ENCODE measurements at places on chromosomes 1 and 21.

- DNase-seq, result no peak
Measured at GRCh38 chr1:35932158-35932636, 1.3 kb downstream of the AGO3 start.

- DNase-seq, result no peak
Measured at GRCh38 chr1:183673605-183674323, 20.6 kb upstream of the APOBEC4 start.

DNA sequence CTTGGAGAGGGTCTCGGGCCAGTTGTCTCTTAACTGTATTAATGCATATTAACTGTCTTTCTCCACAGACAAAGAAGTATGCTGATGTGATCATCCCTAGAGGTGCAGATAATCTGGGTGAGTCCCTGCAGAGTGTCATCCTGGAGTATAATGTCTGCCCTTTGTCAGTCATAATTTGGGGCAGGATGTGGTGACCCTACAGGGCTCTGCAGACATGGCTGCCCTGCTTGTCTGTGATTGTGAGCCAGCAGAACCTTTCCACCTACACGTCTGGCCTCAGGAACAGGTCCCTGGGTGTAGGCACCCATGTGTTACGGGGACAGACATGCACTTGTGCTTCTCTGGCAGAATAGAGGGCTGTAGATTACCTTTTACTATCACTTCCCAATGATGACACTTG lies 78.4 kb downstream of the UCK2 start:
- DNase-seq, result no peak

- DNase-seq, result peak; percentile 29
Measured at GRCh38 chr1:231748760-231749415, 122.3 kb downstream of the DISC1 start.

DNA sequence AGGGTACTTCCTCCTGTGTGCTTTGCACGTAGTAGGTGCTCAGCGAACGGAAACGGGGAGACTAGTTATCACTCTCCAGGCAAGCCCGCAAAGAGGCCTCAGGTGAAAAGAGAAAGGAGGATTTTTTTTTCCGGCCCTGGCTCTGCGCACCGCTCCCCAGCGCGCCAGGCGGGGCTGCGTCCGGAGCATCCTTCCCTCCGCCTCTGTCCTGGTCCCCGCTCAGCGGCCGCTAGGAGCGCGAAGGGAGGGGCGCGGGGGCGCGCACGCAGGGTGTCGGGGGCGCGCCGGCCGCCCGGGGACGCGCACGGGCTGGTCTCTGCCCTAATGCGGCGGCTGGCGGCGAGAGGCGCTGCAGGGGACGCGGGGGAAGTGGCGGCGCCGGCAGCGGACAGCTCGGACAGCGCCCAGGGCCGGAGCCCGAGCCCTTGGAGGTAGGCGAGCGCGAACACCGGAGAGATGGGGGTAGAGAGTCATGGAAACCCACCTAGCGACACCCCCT lies 42.3 kb upstream of the NFASC start:
- peak; percentile 88 for DNase-seq

GRCh38 chr1:77910116-77910515 lies 21.7 kb downstream of the NEXN start:
- no peak for DNase-seq

GRCh38 chr1:172394811-172395210 lies 25.7 kb upstream of the C1orf105 start:
- no peak for DNase-seq

GRCh38 chr21:31895077-31895835 lies 22.4 kb downstream of the HUNK start:
- DNase-seq, result no peak

DNA sequence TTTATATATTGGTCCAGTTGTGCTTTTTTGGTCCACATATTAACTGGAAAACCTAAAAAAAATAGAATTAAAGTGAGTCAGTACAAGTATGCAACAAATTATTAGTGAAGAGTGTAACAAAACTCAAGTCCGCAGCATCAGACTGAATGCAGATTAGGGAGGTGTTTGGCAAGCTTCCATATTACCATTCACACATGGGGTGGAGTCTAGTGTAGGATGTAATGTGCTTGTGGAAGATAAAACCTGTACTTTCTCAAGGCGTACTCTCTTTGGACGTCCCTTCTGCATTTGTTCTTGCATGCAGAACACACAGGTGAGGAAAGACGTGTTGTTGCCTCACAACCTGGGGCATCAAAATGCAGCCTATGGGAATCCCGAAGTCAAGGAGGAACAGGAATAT lies 668.7 kb downstream of the MRPL39 start:
- DNase-seq, result no peak

DNA sequence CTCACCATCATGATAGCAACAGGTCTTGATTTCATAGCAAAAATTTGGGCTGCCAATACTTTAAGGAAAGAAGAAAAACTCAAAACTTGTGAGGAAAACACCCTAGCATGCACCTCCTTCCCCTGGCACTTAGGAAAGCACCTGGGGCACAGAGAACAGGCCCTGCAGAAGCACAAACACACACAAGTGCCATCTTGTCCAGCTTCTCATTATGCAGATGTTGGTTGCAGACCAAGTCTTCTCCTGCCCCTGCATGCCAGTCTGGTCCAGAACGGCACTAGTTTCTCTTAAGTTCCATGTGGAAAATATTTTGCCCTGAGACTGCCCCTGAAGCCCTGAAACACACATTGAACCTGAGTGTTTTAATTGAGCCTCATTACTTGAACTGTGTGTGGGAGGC lies 6.3 kb upstream of the ETV3 start:
- DNase-seq, result no peak

DNA sequence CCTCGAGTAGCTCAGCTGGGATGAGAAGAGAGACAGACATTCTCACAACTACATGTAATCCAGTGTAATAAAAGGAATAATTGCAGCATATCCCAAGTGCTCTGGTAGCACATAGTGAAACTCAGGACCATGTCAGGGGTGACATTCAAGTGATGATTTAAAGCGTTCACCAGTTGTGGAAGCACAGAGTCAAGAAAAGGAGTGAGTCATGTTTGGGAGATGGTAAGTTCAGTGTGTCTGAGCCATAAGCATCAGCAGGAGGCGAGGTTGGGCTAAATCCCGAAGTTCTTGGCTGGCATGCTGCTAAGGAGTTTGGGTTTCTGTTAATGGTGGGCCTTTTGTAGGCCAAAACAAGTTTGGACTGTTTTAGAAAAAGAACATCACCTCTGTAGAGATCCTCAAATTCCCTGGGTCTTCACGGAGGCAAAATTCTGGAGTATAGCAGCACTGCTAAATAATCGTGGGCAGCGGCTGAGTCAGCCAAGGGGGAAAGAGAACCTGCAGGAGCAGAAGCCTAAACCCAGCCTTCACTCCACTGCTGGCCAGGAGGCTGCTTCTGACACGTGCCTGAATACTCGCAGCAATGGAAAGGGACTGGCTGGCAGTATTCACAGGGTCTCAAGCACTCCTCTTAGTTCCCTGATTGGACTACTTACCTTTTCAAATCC lies 7.2 kb upstream of the NHLH1 start:
- DNase-seq, result no peak

- no peak for DNase-seq
Measured at GRCh38 chr1:183694755-183695154, 41.6 kb upstream of the APOBEC4 start.

DNA sequence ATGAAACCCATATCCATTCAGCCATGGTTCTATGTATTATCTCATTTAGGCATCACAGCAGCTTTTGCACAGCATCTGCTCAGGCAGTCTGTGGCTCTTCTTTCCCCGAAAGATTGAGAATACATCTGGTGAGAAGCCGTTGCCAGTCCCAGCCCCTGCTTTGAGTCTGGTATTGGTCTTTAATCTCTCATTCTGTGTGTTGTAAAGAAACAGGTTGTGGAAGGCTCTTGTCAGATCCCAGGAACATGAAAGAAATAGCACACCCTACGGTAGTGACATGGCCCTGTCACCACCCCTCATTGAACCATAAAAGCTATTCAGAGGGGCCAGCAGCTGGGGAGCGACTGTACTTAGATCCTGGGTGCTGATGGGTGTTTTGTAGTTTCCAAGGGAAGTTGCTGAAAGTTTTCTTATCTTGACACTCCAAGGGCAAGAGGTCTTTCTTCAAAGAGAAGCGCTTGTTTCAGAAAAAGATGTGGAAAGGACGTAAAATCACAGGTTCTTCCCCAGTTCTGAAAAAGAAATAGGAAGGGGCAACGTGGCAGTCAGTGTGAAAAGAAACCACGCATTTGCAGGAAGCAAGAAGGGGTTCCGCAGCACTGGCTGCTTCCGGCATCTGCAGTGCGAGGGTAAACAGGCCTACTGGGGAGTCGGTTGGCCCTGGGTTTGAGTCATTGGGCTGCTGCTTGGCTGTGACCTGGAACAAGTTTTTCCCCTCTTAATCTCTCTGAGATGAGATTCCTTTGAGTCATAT lies 145.0 kb downstream of the DHRS3 start:
- DNase-seq, result no peak

DNA sequence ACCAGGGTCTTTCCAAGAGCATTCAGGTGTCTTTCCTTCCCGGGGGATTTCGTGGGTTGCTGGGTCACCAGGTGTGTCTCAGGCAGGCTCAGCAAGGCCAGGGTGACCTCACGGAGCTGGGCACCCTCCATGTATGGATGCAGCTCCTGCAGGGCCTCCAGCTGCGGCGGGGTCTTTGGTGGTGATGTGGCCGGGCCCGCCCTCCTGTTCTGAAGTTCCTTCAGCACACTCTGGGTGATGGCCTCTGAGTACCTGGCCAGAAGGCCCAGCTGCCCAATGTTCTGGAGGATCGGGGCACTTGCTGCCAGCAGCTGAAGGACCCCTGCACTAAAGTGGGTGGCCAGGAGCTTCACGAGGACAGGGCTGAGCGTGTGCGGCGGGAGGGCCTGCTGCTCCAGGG lies 45.5 kb downstream of the URB1 start:
- DNase-seq, result no peak

GRCh38 chr1:6690186-6690585 lies 11.4 kb downstream of the DNAJC11 start:
- no peak for DNase-seq

- no peak for DNase-seq
Measured at GRCh38 chr1:209040351-209040750, 543.2 kb upstream of the CAMK1G start.

GRCh38 chr1:4736254-4736653 lies 81.8 kb downstream of the AJAP1 start:
- no peak for DNase-seq

- no peak for DNase-seq
Measured at GRCh38 chr1:54461731-54462596, 55.8 kb upstream of the SSBP3 start.

DNA sequence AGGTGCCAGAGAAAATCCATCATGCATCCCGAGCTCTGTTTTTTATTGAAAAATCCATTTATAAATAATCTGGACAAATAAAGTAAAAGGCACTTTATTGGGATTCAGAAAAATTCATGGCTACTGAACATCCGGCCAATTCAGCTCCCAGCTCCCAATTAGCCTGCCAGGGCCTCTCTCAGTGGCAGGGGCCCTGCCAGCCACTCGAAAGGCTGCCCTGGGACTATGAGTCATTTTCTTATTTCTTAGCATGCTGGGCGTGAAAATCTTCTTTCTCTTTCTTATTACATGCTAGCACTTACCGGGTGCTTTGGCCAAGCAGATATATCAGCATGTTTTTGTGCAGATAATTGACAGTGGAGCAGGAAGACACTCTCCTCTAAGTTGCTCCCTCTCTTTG lies 283.3 kb downstream of the CAMTA1 start:
- DNase-seq, result no peak

GRCh38 chr1:195591917-195592672 lies 1016.1 kb downstream of the KCNT2 start:
- no peak for DNase-seq

- no peak for DNase-seq
Measured at GRCh38 chr1:78146205-78146771, 100.5 kb downstream of the GIPC2 start.

DNA sequence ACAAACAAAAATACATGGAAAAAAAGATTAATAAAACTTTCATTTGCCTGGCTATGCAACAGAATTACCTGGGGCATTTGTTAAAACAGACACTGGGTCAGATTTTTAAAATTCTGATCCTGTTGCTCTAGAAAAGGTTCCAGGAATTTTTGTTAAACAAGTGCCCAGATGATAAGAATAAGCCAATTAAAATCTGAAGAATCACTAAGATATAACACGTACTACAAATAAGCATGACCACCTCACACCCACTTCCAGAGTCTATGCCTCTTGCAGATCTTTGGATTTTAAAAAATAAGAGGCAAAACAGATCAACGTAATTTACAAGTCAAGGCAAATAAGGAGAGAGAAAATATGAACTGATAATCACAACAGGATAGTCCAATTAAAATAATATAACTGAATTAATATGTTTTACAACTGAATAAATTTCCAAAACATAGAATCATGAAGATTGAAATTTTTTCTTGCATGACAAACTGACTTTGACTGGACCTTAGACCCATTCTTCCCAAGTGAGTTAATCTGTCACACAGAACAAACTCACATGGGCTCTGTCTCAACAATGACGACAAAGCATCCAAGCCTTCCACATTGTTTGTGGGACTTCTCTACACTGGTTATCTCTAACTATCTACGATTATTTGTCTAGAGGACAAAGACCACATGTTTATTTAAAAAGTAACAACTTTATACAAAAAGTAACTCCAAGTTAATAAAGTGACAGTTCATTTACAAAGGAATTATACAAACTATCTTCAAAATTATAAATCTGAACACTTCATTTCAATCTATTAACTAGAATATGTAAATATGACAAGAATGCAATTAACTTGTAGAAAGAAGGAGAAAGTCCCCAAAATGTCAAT lies 56.9 kb downstream of the COP1 start:
- no peak for DNase-seq

- no peak for DNase-seq
Measured at GRCh38 chr1:214446772-214447556, 104.4 kb downstream of the PTPN14 start.

DNA sequence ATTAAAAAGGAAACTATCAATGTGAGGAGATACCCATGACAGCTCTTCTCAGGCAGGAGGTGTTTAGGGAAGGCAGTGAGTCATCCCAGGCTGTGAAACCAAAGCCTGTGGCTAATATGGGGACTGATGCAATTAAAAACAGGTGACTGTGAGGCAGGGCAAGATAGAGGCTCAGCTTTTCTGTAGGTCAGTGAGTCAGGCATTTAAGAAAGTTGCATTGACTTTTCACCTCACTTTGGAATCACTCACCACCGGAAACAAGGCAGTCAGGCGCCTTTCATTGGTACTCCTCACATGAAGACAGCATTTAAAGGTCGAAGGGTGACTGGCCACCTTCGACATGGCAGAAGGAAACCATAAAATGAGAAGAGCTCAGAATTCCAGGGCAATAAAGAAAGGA lies 54.5 kb downstream of the PAPPA2 start:
- DNase-seq, result no peak

DNA sequence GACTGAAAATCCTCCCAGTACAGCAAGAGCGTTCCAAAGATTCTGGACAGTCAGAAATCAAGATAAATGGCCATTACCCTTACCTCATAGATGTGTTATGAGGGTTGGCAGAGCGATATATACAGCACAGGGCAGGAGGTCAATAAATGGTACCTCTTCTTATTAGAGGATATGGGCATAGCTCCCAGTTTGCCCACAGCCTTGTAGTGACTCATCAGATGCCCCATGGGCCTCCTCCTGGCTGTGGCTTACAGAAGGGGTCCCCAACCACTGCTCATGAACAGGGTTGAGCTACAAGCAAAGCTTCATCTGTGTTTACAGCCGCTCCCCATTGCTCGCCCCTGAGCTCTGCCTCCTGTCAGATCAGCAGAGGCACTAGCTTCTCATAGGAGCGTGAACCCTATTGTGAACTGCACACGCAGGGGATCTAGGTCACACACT lies 7.3 kb upstream of the IFNGR2 start:
- DNase-seq, result no peak

Data from ovary (tissue), 10 donors.